SK-N-SH (cell line): ENCODE measurements at places on chromosomes 13 and 19.
A peak's percentile ranks its signal among the peaks of the same experiment; 100 is the strongest.

DNA sequence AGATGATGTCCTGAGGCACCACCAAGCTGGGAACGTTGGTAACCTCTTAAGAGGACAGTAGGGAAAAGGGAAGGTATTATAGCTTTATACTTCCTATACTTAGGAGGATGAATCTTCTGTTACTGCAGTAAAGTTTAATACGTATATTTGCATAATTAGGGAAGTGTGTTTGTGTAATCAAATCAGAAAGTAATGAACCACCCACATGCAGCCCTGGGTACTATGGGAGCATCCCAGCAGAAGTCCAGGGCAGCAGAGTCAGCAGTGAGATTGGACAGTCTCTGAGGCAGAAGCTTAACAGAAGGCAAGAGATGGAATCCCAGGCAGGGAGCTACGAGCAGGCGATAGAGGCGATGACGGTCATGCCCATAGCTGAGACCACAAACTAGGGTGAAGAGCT lies 12.5 kb downstream of the SAFB start:
- DNase-seq = no peak

DNA sequence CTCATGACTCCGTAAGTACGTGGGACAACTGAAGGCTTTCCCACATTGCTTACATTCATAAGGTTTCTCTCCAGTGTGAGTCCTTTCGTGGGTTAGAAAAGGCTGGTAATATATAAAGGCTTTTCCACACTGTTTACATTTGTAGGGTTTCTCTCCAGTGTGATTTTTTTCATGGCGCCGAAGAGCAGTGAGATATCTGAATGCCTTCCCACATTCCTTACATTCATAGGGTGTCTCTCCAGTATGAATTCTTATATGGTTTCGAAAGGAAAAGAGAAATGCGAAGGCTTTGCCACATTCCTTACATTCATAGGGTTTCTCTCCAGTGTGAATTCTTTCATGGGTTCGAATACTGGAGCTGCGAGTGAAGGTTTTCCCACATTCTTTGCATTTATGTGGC lies 29.5 kb downstream of the ZNF490 start:
- no peak for DNase-seq

DNA sequence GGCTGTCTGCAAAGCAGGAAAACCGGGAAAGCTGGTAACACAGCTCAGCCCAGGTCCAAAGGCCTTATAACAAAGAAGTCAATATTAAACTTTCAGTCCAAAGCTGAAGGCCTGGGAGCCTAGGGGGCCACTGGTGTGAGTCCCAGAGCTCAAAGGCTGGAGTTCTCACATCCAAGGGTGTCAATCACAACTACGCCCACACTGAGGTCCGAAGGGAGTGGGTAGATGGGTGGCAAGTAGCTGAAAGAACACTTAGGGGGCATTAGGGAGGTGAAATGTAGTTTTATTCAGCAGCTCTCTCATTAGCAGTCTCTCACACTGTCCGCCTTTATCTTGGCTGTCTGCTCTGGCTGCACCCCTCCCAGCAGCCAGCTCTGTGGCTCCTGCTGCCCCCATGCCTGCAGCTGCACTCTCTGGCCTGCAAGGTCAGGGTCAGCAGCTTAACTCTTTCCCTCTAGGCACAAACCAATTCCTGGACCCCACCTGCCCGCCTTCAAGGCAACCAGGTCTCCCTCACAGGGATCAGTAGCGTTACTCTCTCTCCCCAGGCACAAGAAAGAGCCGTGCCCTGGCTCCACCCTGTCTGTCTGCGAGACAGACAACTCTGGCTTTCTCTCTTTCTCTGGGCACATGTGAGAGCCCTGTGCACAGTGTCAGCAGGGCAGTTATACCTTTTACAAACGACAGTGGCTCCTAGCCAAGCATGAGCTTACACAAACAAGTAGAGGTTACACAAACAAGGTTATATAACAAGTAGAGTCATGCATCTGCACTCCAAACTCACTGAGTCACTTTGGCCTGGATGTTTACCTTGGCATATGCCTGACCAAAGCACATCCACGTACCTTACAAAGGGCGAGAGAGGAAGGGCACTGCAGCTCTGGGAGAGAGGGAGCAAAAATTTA lies 249.4 kb upstream of the PCDH20 start:
- no peak for DNase-seq

GRCh38 chr19:41927497-41928192 lies 604 bp downstream of the ERFL start:
- DNase-seq = peak; percentile 79

GRCh38 chr19:5109560-5109959 lies 140.6 kb downstream of the KDM4B start:
- no peak for DNase-seq

GRCh38 chr13:112986946-112987681 lies 18.1 kb downstream of the MCF2L start:
- DNase-seq = no peak

GRCh38 chr13:75804054-75804453 lies 167.9 kb downstream of the LMO7 start:
- DNase-seq = no peak

- no peak for DNase-seq
Observed at GRCh38 chr13:99281811-99282263, 23.7 kb upstream of the GPR18 start.

GRCh38 chr13:75796825-75797224 lies 160.7 kb downstream of the LMO7 start:
- DNase-seq = no peak

DNA sequence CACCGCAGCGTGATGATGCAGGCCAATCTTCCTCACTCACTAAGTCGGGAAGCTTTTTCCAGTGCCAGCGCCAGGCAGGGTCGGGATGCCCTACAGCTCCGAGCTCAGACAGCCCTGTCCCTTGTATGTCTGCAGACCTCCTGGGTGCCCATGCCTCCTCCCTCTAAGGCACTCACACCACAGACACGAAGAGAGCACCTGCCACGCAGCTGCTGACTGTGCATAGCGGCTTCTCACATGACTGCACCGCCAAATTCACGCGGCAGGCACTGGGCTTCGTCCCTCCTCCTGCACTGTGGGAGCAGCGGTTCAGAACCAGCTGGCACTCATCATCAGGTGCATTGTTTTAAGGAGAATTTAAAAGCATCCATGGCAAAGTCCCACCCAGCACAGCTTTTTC lies 88.1 kb downstream of the SLC7A1 start:
- DNase-seq = no peak

- no peak for DNase-seq
Observed at GRCh38 chr13:33629605-33630360, 188.2 kb upstream of the RFC3 start.

GRCh38 chr19:41408256-41408655 lies 10.6 kb downstream of the BCKDHA start:
- DNase-seq = no peak

GRCh38 chr13:43805071-43805468 lies 18.3 kb upstream of the ENOX1 start:
- DNase-seq = peak; percentile 34

GRCh38 chr13:40986101-40986856 lies 32.8 kb downstream of the ELF1 start:
- DNase-seq = no peak

- DNase-seq = no peak
Observed at GRCh38 chr19:7808108-7808507, 21.9 kb upstream of the EVI5L start.

- DNase-seq = no peak
Observed at GRCh38 chr13:110812121-110812868, 98.8 kb downstream of the ING1 start.

DNA sequence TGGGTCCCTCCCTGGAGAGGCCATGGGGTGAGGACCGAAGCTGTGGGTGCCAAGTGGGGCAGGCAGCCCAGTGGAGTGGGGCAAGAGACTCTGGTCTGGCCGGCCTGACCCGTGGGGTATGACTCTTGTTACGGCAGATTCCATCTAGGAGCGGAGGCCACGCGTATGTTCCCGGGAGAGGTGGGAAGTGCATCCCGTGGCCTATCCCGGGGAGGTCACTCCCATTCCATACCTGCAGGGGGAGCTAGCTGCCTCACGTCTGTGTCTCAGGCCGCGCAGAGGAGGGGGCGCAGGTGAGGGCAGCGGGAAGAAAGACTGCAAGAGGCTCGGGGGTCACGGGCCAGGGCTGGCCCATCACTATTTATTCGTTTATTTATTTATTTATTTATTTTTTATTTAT lies 4.9 kb downstream of the CSNK1G2 start:
- DNase-seq = peak; percentile 93

GRCh38 chr13:29958476-29958875 lies 108.1 kb upstream of the UBL3 start:
- no peak for DNase-seq

DNA sequence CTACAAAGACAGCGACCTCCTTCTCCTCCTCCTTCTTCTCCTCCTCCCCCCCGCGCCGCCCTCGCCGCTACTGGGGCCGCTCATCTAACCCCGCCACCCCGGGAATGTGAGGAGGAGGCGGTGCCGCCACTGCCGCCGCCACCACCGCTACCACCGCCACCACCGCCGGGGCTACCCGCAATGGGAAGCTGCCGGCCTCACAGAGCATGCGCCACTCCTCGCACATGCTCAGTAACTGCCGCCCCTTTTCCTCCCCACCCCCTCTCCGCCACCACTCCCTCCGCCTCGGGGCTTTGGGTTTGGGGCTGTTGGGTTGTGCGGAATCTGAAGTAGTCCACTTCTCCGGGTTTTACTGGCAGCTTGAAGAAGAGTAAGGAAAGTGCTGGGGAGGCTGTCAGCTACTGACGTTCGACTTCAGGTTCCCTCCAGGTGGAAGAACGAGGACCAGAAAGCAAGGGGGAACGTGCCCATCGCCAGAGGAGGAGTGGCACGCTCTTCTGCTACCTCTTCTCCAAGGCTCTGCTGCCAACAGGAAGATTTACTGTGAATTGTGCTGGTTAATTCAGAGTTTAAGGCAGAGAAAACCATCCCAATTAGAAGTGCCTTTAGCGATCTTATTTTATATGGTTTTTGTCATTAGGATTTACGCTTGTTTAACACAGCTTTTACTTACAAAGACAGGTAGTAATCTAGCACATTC lies at the start of gene MYCBP2:
Gene MYCBP2 (minus strand): TSS at position 190 of the 700 bp plus-strand sequence. CDS start 319 bp downstream, outside the sequence.
- DNase-seq = peak; percentile 96

- no peak for DNase-seq
Observed at GRCh38 chr13:95315752-95316151, 14.5 kb upstream of the ABCC4 start.

DNA sequence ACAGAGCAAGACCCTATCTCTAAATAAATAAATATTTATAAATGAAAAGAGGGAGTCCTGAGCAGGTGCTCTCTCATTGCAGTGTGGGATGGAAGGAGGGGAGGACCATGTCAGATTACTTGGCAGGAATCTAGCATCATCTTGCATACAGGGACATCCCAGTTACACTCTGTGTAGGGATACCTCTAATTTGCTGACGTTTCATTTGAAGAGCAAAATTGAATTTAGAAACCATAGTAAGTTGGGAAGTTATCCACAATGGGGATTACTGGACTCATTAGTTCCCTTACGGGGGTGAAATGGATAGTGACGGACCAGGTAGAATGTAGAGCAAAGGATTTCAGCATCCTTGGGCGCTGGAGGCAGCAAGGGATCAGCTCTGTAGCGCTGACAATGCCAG lies 52.1 kb downstream of the ARHGEF18 start:
- DNase-seq = no peak

GRCh38 chr19:49830766-49831165 lies 12.7 kb downstream of the MED25 start:
- DNase-seq = no peak

GRCh38 chr19:29777781-29778309 lies 33.9 kb upstream of the CCNE1 start:
- DNase-seq = no peak

- DNase-seq = no peak
Observed at GRCh38 chr19:4414144-4414799, 11.8 kb downstream of the CHAF1A start.

DNA sequence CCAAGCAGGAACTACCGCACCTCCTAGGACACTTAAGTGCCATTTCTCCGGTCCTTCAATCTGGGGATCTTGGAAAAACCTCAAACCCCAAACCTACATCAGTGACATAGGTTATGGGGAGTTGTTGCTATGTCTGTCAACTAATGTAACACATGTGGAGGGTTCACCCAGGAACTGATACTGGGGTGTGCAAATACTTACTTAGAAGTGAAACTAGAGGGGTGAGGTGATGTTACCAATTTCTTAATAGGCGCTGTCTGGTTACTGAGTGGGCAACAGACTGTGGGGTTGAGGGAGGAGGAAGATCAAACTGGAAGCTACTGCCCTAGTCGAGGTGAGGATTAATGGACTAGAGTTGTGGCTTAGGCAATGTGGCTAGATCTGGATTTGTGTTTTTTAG lies 1.9 kb downstream of the ZNF586 start:
- no peak for DNase-seq

GRCh38 chr19:15837221-15837731 lies 21.8 kb upstream of the OR10H1 start:
- DNase-seq = no peak

DNA sequence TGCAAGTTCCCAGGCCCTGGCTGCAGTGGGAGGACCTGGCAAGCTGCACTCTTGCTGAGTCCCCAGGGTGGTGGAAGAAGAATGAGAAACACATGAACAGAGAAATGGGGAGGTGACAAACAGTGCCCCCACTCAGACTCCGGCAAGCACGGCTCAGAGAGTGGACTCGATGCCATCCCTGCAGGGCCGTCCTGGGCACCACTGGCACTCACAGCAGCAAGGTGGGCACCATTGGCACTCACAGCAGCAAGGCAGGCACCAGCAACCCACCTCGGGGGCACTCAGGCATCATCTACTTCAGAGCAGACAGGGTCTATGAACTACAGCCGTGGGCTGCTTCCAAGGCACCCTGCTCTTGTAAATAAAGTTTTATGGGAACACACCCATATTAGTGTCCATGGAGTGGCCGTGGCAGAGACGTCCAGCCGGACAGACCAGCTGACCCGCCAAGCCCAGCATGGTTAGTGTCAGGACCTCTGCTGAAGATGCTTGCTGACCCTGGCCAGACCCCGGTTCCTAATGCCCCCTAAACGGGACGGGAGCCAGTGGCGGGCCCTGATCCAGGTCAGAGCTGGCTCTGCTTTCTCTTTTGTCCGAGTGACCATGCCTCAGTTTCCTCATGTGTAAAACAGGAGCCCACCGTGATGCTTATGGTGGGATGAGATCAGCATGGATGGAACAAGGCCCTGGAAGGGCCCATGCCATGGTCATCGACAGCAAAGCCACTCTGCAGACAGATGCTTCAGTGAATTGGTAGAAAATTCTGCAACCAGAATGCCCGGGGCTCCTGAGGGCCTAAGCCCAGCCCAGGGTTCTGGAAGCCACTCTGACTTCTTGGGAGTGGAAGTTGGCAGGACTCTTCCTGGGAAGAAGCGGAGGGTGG lies 2.1 kb upstream of the F10 start:
- no peak for DNase-seq

DNA sequence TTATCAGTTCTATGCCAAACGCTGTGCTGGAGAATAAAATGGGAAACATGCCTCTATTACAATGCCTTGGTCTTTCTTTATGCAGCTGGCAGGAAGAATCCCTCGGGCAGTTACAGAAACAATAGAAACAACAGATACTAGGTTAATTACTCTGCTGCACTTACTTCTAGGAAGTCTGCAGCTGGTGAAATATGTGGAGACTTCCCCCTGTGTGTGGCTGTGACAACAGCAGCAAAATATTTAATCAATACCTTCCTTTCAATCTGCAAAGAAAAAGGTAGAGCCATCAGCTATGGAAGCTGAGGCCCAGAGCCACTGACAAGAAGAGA lies 9.9 kb downstream of the STOML3 start:
- DNase-seq = peak; percentile 24
